ENCODE measurements at places on chromosomes 1 and 21.

- no peak for DNase-seq
Measured at GRCh38 chr1:41313661-41314131, 47.5 kb upstream of the FOXO6 start.

- no peak for DNase-seq
Measured at GRCh38 chr1:202291001-202291400, 50.7 kb downstream of the UBE2T start.

- DNase-seq: no peak
Measured at GRCh38 chr1:246482805-246483568, 24.1 kb downstream of the SMYD3 start.

DNA sequence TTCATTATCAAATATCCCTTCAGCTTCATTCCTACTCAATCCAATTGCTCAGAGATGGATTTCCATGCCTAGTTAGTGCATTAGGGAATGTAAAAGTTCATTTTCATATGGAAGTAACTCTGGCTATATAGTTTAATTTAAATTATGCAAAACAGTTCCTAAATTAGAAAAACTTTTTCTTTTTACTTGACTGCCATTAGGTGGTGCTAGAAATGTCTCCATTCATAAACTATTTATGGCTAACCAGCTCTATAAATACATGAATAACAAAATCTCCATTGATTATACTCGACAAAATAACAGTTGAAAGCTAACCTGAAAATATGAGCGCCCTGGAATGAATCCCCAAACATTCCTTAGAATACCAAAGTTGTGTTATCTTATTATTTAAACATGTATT is 311.4 kb downstream of the USH2A start:
- DNase-seq: no peak

DNA sequence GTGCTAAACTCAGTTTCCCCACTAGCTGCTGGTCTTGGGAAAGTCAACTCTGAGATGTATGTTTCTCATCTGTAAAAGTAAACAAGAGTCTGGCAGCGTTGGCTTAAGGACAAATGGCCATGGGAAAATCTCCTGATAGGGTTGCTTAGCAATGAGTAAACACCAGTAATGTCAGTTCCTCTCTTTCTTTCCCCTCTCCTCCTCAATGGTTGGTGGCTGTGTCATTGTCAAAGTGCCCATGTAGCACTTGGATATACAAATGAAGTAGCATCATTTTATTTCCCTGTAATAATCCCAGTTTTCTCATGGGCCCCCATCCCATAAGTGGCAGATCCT is 2.2 kb upstream of the FYB2 start:
- no peak for DNase-seq

GRCh38 chr1:94819238-94819944 is 766 bp upstream of the SLC44A3 start:
- no peak for DNase-seq

DNA sequence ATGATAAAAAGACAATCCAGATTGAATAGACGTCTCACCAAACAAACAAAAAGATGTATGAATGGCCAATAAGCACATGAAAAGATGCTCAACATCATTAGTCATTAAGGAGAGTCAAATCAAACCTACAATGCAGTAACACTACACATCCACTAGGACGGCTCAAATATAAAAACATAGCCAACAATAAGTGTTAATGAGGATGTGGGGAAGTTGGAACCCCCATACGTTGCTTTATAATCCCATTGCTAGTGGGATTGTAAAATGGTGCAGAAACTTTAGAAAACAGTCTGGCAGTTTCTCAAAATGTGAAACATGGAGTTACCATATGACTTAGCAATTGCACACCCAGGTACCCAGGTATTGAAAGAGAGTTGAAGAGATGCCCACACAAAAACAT is 14.7 kb upstream of the IL24 start:
- DNase-seq: no peak

GRCh38 chr1:107434361-107434693 is 293.5 kb downstream of the NTNG1 start:
- DNase-seq: no peak

Measured in HTR-8/SVneo (cell line).